Activated CD4-positive, alpha-beta T cell treated with anti-CD3 and anti-CD28 coated beads, Interleukin-2, amount 50 U/mL, for 48 hours (primary cell): ENCODE measurements at places on chromosomes 3 and 15.

- no peak for DNase-seq
Observed at GRCh38 chr3:143236226-143236964, 116.8 kb downstream of the CHST2 start.

DNA sequence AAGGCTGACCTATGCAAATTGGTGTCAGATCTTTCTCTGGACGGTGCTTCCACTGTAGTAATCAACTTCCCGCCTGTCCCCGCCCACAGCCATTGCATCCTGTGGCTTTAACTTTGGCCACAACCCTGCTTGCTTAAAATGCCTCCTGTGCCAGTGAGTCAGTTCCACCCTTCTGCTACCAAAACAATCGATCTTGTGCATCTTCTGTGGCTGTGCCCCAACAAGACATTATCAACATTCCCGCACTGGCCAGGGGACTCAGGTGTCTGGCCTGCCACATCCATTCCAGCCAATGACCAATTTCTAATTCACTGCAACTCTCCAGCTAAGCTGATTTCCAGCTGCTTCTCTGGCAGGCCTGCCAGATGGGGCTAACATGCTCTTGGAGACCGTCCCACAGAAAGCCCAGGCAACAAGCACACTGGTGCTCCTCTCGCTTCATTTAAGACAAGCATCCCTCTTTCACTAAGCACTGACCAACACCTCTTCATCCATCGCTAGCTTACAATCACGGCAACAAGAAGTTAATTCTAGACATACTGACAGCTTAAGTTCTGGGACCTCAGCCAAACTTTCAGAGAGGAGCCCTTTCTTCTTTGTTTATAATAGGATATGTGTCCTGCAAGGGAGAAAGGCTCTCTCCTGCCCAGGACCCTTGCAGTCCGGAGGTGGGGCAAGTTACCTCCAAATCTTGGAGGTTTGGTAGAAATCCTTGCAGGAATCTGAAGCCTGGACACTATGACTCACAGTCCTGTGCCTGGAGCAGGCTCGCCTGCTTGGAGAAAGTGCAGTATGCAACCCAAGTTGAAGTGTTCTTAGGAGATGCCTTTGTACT, 6.7 kb downstream of the CA12 start:
- DNase-seq, result peak; percentile 59

DNA sequence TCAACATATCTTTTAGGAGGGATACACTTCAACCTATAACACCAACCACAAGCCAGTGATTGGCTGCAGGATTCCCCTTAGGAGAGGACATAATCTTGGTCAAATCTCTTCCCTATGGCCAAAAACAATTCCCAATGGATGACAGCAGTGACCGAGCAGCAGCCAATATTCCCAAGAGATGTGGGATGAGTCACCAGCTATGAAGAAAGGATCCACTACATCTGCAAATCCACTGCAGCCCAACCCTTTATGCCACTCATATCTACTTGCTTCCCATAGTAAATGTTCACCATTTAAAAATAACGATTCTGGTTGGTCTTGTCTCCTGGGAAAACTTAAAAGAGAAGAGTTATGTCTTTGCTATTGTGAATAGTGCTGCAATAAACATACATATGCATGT, 4.5 kb upstream of the IQCF5 start:
- no peak for DNase-seq

DNA sequence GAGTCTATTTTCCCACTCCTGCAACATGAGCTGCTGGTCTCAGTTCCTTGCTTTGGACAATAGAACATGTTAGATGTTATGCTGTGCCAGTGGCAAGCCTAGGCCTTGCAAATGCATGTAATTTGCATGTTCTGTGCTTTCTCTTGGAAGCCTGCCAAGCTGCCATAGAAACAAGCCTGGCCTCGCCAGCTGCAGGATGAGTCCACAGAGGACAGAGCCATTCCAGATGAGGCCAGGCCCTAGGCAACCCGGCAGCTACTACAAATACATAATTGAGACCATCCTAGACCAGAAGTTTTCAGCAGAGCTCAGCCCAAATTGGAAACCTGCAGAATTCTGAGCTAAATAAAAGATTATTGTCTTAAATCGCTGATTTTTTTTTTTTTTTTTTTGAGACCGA, 39.6 kb downstream of the TRIM69 start:
- no peak for DNase-seq

- peak; percentile 37 for DNase-seq
Observed at GRCh38 chr15:75307778-75308390, 25.2 kb downstream of the GOLGA6D start.

GRCh38 chr3:150235799-150236198, 172.3 kb upstream of the TSC22D2 start:
- DNase-seq, result no peak

DNA sequence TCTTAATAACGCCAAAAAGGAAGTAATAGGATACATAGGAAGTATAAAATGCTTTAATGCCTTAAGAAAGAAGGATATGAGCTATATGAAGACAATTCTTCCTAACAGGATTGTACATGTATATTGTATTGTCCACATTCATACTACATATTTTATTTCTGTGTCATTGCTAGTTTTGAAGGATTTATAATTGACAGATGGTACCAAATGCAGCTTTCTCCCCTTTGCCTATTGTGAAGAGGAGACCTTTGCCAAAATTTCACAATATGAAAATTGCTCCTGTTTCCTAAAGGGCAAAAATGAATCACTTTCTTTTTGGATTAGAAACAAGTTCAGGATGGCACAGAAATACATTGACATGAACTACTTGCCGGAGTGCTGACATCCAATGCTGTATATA, 34.8 kb upstream of the EOMES start:
- DNase-seq, result no peak

GRCh38 chr3:13301286-13301987, 118.7 kb downstream of the NUP210 start:
- DNase-seq, result no peak

DNA sequence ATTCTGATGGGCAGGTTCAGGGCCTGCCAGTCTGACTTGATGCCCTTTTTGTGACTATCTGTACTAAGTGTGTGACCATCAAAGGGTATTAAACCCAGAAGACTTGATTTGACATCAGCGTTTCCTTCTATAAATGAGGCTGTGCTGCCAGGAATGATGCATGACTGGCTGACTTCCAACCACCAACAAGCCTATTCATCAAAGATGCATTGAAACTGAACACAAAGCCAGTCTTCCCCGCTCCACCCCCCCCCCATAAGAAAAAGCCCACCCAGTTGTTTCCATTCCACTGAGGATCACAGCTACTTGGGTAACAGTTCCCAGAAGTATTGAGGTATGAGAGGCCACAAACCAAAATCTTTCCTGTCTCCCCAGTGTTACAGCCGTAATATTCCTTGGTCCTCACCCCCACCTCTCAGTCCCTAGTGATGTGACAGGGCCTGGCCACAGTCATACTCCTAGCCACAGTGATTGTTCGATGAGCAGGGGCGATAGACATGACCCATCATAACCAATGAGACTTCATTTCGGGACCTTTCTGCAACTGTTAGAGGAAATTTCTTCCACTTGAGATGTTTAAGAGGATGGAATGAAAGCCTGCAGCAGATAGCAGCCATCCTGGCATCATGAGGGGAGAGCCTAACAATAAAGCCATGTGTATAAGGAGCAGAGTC, 22.6 kb downstream of the SH3BP5 start:
- peak; percentile 67 for DNase-seq

GRCh38 chr15:32028921-32029320, 1.4 kb upstream of the CHRNA7 start:
- DNase-seq, result no peak

DNA sequence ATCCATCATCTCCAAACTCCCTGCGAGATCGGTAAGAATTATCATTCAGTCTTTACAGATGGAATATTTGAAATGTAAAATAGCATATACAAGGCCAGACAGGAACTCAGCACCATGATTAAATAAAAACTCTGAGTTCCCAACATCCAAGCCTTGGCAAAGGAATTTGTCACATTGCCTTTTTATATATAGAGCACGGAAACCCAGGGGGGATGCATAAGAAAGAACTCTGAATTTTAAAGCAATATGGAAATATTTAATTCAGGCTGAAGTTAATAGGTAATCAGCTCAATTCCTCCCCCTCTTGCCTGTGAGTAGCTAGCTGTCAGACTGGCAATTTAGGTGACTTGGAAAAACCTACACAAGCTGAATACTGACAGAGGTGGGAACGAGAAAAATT, 217.9 kb upstream of the KCNMB2 start:
- DNase-seq, result no peak

GRCh38 chr15:88913017-88913849, at the start of gene MFGE8:
Gene MFGE8, minus strand, starts transcription at chr15:88913379. Its CDS starts 60 bp downstream, at chr15:88913319.
- peak; percentile 78 for DNase-seq

DNA sequence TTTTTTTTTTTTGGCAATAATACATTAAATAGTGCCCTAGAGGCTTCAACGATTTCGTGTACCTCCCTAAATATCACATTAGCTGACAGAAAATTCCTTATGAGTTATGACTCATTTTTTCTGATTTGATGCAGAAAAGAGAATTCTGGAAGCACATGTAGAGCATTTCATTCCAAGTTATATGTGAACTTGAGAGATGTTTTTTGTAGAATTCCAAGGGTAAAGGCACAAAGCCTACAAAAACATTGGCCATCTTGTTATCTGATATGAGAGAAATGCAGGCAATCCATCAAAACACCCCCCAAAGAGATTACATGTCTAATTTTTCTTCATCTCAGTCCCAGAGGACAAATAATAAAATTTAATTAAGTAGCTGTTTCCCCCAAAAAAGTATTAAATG, 6.7 kb upstream of the PFN2 start:
- DNase-seq, result no peak

- no peak for DNase-seq
Observed at GRCh38 chr3:16103472-16103871, 71.0 kb upstream of the GALNT15 start.

GRCh38 chr3:127779747-127780146, 42.6 kb downstream of the MGLL start:
- DNase-seq, result no peak

- DNase-seq, result no peak
Observed at GRCh38 chr3:58093574-58094195, 85.5 kb downstream of the FLNB start.

DNA sequence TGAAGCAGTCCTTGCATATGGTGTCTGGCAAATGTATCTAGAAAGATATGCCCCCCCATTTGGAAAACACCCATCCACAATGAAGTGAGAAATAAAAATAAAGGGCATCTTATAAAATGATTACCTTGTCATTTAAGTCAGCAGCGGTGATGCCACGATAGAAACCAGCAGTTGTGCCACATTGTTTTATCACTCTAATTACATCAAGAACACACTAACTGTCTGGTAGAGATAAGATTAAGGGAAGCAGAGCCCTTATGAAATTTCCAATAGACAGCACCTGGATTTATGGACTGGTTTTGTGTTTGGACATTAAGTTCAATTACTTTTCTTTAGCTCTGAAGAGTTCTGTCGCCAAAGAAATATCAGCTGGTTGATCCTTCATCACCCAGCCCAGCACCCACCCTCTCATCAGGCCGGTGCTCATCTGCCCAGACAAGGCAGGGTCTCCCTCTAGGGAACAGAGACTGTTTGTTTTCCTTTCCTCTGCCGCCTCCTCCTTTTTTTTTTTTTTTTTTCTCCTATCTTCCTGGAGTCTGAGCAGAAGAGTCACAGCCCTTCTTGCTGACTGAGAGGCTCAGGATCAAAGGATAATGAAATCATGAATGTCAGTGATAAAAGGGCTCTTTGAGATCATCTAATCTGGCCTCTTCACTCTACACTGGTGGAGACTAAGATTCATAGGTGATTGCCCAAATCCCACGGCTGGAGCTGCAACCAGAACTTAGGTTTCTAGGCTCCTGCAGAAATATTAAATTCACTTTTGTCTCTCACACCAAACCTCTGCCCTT, 464.1 kb downstream of the NTRK3 start:
- DNase-seq, result no peak

DNA sequence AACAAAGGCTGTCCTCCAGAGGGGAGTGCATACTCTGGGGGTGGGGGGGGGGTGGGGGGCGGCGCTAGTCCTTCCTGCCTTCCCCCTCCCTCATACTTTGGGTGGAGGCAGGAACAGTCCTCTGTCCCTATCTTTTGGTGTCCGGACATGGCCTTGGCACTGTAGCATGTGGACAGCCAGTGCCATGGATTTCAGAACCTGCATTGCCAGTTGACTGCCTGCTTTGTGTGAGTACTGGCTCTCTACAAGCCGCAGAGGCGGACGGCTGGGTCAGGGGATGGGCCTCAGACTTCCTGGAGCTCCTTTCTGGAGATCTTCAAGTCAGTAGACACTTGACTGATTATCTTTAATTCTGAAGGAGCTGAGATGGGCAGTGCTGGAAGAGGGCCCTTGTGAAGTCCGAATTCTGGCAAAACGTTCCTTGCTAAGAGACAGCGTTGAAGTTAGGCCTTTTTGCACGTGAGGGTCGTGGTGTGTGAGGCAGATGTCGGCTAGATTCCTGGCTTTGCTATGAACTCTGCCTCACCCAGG, 2.5 kb downstream of the CLDN11 start:
- no peak for DNase-seq
